Stimulated activated CD4-positive, alpha-beta T cell treated with anti-CD3 and anti-CD28 coated beads, Interleukin-2, amount 100 ng/mL, for 24 hours (primary cell): ENCODE measurements at places on chromosomes 13 and 19.

GRCh38 chr13:37929308-37929707, 59.7 kb upstream of the TRPC4 start:
- DNase-seq: no peak

DNA sequence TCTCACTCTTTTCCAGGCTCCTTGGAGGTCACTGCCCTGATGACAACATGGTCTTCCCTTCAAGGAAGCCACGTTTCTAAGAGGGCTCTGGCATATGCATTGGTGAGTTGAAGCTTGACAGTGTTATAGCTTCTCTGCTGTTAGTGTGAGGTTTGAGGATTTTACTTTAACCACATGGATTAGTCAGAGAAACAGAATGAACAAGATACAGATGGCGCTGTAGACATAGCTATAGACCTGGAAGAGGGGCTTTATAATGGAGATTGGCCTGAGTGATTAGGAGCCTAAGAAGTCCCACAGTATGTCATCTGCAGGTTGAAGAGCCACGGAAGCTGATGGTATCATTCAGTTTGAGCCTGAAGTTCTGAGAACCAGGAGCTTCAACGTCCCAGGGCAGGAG, 18.4 kb upstream of the URI1 start:
- DNase-seq: no peak

DNA sequence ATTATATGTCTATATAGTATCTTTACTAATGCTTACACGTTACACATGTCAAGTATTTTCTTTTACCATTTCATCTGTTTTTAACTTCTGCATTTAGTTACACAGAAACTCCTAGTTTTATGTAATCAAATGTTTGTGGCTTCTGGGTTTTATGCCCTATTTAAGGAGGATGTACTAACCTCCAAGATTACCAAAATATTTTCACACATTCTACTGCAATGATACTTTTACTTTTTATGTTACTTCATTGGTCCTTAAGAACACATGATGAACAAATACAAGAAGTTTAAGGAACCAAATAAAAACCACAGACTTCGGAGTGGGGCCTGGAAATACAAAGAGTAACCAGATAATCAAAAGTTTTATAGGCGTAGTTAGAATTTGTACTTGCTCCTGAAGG, 37.2 kb downstream of the ZC3H13 start:
- DNase-seq: no peak

DNA sequence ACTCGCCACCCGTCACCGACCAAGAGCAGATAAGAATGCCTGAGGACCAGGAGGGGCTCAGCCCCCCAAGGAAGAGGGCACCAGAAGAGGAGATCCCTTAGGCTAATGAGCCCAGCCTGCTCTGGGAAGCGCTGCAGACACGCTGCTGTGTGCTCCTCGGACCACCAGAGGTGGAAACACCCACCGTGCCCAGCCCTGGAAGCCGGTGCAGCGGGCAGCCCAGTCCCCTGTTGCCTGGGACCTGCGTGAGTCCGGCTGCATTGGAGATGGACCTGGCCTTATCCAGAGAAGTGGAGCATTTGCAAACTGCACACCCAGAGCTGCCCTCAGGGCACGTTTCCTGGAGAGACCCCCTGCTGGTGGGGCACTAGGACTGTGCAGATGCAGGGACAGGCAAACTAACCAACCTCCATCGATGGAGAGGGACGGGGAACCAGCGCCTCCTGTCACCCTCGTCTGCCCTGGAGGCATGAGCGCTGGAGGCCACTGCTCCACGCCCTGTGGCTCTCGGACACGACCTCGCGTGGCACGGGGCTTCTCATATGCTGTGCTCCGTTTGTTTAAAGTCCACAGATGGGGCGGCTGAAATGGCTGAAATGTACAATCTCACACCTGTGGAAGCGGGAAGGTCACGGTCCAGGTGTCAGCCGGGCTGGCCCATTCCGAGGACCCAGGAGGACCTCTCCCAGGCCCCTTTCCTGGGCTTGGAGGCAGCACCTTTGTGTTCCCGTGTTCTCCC, 153.9 kb downstream of the KDM4B start:
- DNase-seq: no peak

- peak; percentile 68 for DNase-seq
Measured at GRCh38 chr19:7506385-7507328, 9.2 kb upstream of the ZNF358 start.

DNA sequence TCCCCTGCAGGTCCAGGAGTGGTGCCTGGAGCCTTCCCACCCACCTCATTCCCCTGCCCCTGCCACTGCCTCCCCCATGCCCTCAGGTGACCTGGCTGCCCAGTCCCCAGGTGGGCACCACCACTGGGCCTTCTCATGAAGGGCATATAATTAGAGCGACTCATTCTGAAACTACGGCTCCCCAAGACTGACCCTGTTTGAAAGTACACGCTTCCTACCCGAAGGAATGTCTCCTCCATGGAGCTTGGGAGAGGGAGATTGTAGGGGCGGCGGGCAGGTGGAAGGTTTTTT, 52.6 kb downstream of the GPR12 start:
- DNase-seq: no peak

- DNase-seq: no peak
Measured at GRCh38 chr19:41604831-41605230, 22.0 kb downstream of the CEACAM4 start.

- DNase-seq: no peak
Measured at GRCh38 chr13:77699059-77699680, 1.7 kb downstream of the SLAIN1 start.

GRCh38 chr19:28706693-28707092, 506.3 kb downstream of the UQCRFS1 start:
- DNase-seq: no peak

GRCh38 chr19:39587496-39587895, 14.8 kb upstream of the LGALS13 start:
- DNase-seq: no peak

DNA sequence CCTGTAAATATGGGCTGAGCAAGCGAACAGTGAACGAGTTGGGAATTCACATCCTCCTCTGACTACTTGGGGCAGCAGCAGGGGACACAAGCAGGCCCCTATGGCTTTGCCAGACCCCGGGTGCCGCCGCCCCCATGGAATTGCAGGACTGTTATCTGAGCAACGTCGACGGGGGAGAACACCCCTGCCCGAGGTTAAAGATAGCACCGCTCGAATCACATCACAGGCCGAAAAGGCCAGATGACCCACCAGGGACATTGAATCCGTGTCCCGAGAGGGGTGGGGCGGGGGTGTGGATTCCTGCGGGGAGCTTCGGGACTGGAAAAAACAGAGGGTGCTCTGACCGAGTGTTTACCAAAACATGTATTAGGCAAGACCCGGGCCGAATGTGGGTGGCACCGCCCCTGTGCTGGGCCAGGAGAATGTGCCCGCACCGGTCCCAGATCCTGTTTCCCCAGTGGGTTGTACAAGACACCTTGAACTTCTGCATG, 9.1 kb downstream of the FEM1A start:
- no peak for DNase-seq

DNA sequence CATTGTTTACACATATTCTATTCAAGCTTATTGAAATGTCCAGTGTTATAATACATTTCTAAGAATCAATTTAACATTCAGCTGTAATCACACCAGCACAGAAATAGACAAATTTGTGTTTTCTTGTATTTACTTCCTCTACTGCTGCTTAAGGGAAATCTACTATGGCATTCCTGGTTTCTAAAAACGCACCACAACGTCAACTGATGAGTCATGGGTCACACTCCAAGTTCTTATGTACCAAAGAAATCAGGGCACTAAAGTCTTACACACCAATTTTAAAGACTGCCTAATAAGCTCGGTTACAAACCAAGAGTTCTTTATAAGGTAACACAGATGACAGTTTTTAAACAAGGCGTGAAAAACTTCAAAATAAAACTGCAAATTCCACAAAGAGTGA, 13.2 kb downstream of the LNX2 start:
- no peak for DNase-seq

DNA sequence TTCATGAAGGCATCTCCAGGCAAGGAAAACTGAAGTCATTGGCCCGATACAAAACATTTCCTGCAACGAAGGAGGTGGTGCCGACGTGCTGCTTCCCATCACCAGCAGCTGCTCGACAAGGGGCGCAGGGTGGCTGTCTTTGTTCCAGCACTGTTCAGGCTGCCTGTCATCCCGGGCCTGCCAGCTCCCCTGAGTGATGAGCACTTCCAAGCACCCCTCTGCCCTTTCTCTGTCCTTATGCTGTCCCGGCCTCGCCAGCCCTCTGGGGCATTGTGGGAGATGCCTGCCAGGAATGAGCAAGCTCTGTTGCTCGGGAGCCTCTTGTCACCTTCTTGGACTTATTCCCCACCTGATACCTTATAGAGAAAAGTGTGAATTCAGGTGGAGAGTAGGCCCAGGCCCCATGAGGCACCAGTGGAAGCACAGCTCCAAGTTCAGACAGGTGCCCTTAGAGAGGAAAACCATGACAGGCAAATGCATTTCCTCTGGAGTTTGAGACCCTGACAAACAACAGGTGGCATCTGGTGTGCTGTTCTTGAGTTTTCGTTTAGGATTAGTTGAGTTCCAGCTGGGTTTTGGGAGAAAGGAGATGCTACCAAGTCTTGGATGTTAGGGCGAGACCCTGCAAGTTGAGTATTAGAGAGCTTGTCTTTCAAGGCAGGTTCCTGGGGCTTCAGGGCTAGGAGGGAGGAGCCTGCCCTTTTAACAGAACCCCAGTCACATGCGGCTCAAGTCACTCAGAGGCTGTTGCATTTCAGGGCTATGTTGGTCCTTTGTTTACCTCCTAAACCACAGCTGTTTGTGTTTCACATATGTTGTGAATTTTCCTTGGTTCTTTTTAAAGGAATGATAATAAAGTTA, 21.4 kb downstream of the BBC3 start:
- no peak for DNase-seq

DNA sequence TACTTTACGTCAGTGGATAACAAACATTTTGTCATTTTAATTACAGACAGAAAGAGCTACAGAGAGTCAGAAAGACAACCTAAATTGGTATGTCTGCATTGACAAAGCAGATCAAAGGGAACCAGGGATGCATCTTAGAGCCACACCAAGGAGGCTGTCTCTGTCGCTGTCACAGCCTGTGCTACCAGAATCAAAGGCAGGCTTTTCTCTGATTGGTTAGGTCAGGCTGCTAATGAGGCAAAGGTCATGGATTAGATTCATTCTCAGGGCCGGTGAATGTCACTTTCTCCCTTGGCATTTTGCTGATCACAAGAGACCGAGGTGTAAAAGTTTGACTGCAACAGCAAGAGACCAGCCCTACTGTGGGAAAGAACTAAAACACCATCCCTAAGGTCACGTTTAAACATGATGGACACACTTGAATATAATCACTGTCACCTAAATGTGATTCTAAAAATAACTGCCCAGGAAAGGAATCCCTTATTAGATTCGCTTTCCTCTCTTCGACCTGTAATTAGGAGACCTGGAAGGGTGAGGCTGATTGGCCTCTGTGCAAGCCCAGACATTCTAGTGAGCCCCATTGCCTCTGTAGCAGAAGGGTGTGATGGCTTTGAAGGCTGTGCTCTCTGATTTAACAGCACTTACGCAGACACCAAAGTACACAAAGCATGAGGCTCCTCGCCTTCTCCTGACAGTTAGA, 314.4 kb upstream of the NBEA start:
- no peak for DNase-seq

- DNase-seq: peak; percentile 11
Measured at GRCh38 chr19:42942187-42942789, 5.3 kb upstream of the PSG7 start.

DNA sequence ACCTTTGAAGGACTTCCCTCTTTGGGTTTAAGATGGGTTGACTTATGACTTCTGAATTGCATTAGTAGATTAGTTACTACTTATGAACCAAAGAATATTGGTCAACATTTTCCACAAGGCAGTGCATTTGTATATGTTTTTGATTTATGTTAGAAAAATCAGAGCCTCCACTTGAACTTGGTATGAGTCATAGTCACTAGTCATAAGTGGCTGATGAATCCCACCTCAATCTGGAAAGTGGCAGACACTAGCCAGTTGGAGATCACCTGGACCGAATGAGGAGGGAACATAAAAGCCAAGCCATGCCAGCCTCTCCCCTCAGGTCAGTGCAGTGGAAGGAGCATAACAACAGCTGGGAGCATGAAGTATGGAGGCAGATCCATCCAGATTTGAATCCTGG, 39.3 kb upstream of the SPART start:
- DNase-seq: no peak

DNA sequence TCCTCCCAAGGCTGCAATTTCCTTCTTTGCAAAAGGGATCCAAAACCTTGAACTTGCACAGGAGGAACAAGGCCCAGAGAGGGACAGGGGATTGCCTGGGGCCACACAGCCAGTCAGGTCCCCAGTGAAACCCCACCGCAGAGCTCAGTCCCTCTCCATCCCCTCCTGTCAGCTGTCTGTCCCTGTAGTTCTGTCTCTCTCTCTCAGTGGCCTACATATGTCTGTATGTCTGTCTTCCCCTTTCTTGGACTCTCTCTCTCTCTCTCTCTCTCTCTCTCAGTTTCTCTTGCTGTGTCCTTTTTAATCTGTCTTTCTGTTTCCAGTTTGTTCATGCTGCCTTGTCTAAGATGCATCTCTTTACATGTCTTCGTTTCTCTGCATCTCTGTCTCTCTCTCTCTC, 11.5 kb downstream of the CEACAM19 start:
- no peak for DNase-seq

DNA sequence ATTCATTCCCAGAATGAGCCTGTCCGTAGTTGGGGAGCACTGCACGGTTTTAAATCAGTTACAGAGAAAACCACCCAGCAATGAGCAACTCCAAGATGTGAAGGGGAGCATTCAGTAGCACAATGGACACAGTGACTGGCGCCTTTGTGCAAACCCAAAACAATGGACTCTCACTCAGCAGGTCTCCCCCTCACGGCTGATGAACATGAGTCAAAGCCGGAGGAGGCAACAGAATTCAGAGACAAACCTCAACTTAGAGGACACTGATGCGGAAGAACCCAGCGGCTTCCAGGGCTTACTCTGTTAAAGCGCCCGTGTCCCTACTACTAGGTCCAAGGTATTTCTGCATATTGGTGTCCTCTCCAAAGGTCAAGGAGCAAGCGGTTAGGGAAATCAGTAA, 17.7 kb downstream of the PLEKHF1 start:
- DNase-seq: no peak

- no peak for DNase-seq
Measured at GRCh38 chr13:97069050-97069815, 75.0 kb upstream of the OXGR1 start.

- DNase-seq: peak; percentile 83
Measured at GRCh38 chr19:6048793-6049405, 61.4 kb downstream of the RFX2 start.

DNA sequence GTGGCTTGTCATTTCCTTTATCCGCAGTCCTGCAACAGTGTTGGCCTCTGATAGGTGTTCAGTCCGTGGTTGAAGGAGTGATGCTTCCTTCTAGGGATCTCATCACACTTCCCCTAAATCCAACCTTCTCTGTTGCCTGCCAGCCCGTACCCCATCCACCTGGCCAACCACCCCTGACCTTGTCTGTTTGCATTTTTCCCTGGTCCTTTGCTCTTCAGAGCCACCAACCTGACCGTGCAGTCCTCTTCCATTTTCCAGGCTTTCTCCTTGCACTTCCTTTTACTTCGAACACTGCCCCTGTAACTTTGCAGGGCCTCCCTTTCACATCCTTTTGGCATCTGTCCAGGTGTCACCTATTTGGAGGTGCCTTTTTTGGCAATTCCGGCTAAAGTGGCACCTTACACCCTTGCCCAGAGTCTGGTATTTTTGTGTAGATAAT, 696 bp downstream of the ZNF460 start:
- DNase-seq: peak; percentile 22

GRCh38 chr13:52061587-52061986, 37.1 kb downstream of the UTP14C start:
- DNase-seq: no peak
